ENCODE measurements at places on chromosomes 1 and 21. TPM values are rescaled to one million over a fixed set of nuclear protein-coding genes. Genes with fewer than 3 reads are reported as not detected.

GRCh38 chr1:221315330-221315729 lies 426.6 kb downstream of the DUSP10 start:
- no peak for DNase-seq

Gene TSSK3
- total RNA-seq = 2.1 TPM

DNA sequence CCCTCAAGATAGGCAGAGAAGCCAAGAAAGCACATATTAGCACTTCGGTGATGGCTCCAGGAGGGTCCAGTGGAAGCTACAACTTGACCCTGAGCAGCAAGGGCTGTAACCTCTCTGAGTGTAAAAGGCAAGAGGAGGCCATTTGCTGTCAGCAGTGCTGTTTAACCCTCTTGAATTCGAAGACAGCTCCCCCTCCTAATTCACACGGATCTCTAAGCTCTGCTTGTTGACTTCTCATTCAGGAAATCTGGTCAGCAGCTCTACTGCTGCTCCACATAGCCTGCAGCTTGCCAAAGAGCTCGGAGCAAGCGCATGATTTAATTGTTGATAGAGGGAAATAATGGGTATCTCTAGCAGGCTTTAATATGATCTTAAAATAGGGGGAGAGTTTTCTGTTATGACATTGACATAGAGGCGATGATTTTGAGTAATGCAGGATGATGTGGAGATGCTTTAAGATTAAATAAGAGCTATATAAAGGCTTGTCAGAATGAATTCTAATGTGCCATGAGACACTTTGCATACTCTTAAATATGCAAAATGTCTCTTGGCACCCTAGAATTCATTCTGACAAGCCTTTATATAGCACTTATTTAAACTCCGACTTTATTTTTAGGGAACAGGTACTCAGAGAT lies 79.4 kb upstream of the USH2A start:
- no peak for DNase-seq

Gene PDPN
- 50.8 TPM for total RNA-seq

Gene GLIS1
- not detected for total RNA-seq

DNA sequence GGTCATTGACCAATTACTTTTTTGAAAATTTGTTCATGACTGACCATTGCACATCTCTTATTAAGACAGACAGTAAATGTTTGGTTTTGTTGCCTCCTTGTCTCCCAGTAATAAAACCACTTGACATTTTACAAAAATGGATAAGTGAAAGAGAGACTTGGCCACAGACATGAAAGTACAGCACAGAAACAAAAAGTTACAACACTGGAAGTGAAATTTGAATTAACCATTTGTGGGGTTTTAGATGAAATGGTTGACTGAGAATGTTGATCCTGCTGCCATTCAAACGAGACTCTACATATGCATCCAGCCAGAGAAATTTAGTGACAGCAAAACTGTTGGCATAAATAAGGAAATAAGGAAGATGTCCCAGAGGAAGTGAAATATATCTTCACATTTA lies 79.3 kb upstream of the B3GALT2 start:
- DNase-seq = no peak

- DNase-seq = peak; percentile 56
These were observed 76.3 kb downstream of the TOMM20 start for GRCh38 chr1:235052067-235053008.

DNA sequence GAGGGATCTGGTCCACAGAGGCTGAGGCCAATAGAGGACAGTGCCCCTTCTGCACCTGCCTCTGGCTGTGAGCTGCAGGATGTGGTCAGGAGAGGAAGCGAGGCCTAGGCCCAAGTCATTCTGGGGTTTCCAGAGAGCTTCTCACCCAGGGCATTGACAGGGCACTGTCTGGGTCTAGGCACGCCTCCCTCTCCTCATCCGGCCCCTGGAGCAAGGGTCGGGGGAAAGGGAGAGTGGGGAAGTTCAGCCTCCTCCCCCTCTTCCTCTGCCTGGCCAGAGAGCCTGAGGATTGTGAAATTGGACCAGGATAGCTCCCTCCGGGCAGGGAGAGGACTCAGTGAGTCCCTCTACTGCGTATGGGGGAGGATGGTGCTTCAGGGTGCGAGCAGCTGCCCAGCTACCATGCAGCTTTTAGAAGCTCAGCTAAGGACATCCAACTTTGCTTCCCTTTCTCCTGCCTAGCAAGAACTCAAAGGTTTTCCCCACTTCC lies 6.3 kb upstream of the INAVA start:
- peak; percentile 48 for DNase-seq

- DNase-seq = peak; percentile 38
These were observed 123.9 kb downstream of the PTBP2 start for GRCh38 chr1:96845464-96845863.

Gene VASH2
- total RNA-seq = 1.4 TPM

- DNase-seq = no peak
These were observed 87.0 kb upstream of the RUNX1 start for GRCh38 chr21:35136106-35136505.

- DNase-seq = no peak
These were observed 122.3 kb upstream of the TMPRSS2 start for GRCh38 chr21:41630249-41630648.

DNA sequence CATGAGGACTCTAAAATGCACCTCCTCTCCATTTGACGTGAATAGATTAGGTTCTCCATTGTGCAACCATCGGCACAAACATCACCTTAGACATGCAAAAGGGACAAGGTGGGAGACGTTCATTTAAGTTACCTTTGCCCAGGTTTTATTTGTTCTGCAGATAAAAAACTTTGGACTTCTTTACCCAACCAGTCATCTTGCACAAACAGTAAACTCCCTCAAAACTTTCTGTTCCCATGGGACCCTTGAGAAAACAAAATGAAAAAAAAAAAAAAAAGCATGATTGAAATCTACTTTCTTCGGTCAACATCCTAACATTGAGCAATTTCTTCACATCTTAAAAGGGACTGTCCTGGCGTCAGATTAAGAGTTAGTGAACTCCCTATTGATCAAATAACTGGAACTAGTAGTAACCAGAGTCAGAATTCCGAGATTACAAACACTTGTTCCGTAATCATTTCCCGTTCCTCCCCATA lies 31.4 kb upstream of the PROX1 start:
- DNase-seq = no peak

DNA sequence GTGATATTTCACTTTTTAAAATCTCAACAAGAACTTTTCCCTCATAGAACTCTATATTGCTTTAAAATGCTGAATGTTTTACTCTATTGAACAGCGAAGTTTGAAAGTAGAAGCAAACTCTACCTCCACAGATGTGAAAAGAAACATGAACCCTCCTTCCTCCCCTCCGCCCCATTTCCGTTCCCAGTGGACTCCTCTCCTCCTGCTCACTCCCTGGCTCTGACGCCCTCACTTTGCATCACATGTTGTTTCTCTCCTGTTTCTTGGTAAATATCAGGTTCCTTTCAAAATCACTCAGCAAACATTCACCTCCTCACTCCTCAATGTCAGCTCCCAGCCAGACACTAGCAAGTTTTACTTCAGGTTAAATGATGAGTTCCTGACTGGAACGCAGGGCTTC lies 34.6 kb downstream of the KCNH1 start:
- no peak for DNase-seq

Gene LRRC7
- total RNA-seq = not detected
